Naive thymus-derived CD8-positive, alpha-beta T cell (primary cell): ENCODE measurements at places on chromosomes 4 and X.

- DNase-seq = no peak
- no peaks in the 10 kb centered on the region for H3K4me1 ChIP-seq
- no peak overlapping the region for H3K27ac ChIP-seq
- H3K27me3 ChIP-seq = peaks cover 4% of the 10 kb centered on the region
These were observed 32.3 kb downstream of the CC2D2A start for GRCh38 chr4:15501941-15502340.

- no peak for DNase-seq
- peaks cover 5% of the 10 kb centered on the region for H3K27me3 ChIP-seq
- no peaks in the 10 kb centered on the region for H3K36me3 ChIP-seq
- H3K4me3 ChIP-seq = no peak overlapping the region
- H3K4me1 ChIP-seq = no peaks in the 10 kb centered on the region
- no peak overlapping the region for H3K27ac ChIP-seq
These were observed 32.4 kb downstream of the IGFBP7 start for GRCh38 chr4:57077550-57078343.

- no peak overlapping the region for H3K4me3 ChIP-seq
- DNase-seq = no peak
- H3K36me3 ChIP-seq = no peaks in the 10 kb centered on the region
- H3K27me3 ChIP-seq = no peaks in the 10 kb centered on the region
- H3K27ac ChIP-seq = no peak overlapping the region
These were observed 229.6 kb downstream of the UNC5C start for GRCh38 chr4:95319169-95319568.

DNA sequence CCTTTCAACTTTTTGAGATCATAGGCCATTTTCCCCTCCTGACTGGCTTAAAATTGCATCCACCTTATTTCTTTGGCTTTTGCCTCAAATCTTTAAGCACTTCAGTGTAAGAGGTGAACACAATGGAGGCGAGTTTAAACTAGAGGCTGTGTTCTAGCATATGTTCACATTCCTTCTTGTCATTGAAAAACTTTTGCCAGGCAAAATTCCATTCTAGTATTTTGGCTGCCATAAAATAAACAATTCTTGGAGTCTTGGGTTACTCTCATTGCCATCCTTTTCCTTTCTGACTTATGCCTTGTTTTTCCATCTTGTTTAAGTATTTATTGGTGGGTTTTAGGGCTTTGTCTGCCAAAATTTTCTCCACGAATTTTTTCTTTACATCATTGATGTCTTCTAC is 137.3 kb upstream of the ANXA10 start:
- no peaks in the 10 kb centered on the region for H3K36me3 ChIP-seq
- no peak overlapping the region for H3K27ac ChIP-seq
- H3K27me3 ChIP-seq = no peaks in the 10 kb centered on the region
- no peak overlapping the region for H3K4me3 ChIP-seq
- no peak for DNase-seq

DNA sequence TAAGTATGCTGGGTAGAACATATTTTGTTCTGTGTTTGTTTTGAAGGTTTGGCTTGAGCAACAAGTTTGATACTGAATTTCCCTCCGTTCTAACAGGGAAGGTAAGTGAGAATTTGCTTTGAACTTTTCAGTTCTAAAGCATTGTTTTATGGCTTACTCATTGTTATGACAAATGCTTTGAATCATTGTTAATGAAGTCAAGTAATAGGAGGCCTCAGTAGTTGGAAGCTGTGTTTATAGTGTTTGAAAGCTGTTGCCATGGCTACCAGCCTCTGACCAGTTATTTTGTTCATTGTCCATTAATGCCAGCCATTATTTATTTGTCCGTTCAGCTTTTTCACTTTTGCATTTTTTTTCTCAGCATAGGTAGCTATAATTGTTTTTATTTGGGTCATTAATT is 14.4 kb downstream of the CHIC1 start:
- H3K4me3 ChIP-seq = no peak overlapping the region
- peaks cover 43% of the 10 kb centered on the region for H3K4me1 ChIP-seq
- peaks cover 17% of the 10 kb centered on the region for H3K36me3 ChIP-seq
- H3K27ac ChIP-seq = no peak overlapping the region
